ENCODE measurements at places on chromosomes 5 and 9. TPM values are rescaled to one million over a fixed set of nuclear protein-coding genes. Genes with fewer than 3 reads are reported as not detected.

PHF24 gene
- total RNA-seq: not detected

RASGEF1C gene
- total RNA-seq: not detected

CCL27 gene
- not detected for total RNA-seq

NRARP gene
- total RNA-seq: 1.6 TPM

AQP3 gene
- 140 TPM for total RNA-seq
